ENCODE measurements at places on chromosomes 7 and 10.

GRCh38 chr10:126504063-126504760 is 115.9 kb upstream of the ADAM12 start:
- DNase-seq: no peak

DNA sequence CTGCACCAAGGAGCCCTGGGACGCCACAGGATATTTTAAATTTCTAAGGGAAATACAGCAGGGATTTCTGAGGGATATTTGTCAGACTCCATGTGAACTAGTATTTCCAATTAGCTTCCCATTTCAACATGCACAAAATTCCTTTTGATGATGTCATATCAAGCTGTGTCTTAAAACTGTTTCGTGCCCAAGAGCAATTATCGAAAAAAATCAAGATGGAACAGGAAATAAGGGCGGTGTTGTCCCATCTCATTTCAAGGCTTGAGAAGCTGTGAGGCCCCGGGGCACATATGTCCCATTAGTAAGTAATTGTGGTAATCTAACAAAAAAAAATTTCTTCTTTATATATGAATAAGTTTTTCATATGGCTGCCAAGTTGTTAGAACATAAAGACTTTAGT is 47.4 kb downstream of the PPP1R17 start:
- no peak for DNase-seq

- DNase-seq: no peak
Observed at GRCh38 chr10:3054183-3054850, 13.0 kb upstream of the PFKP start.

DNA sequence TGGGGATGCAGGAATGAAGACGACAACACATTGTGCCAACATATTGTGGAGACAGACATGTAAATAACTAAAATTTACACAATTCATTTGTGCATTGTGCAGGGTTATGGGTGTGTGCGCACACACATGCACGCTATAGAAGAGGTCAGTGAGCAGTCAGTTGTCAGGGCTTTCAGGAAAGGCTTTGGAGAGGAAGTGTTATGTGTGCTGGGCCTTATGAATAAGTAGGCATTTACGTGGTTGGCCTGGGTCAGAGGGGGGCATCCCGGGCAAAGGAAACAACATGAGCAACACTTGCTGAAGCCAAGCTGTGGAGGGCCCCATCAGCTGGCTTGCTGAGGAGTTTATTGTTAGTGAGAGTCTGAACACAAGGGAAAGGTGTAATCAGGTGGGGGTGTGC is 4.1 kb downstream of the PRXL2A start:
- DNase-seq: no peak

GRCh38 chr10:20598590-20598989 is 298.5 kb downstream of the NEBL start:
- no peak for DNase-seq

DNA sequence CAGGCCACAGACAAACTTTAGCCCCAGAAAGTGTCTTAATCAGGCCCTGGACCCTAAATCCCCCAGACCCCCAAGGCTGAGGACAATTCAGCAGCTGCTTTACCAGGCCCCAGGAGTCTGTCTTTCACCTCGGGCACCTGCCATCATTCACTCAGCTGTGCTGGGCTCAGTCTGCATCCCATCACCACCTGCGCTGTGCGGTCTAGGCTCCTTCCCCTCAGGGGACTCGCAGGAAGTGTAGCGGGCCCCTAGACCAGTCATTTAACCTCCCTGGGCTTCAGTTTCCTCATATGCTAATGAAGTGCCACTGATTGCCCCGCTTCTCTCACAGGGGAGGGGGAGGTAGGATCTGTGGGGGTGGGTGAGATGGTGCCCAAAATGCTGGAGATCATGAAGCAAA is 76.4 kb upstream of the ZMIZ1 start:
- DNase-seq: no peak

- DNase-seq: no peak
Observed at GRCh38 chr10:48390933-48391845, 84.7 kb downstream of the MAPK8 start.

DNA sequence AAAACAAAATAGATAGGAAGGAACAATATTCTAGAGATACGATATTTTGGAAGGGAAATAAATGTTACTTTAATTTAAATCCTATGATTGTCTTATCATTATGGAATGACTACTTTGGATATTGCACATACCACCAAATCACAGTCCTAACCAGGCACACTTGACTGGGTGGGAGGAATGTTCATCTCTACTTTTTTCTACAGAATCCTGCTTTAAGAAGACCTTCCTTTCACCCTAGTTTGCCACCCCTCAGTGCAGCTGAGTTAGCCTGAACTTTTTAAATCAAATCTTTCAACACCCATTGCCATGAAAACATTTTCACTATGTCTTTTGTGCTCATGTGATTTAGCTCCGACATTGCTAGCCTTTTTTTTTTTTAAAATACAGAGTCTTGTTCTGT is 38.1 kb downstream of the RELN start:
- no peak for DNase-seq

DNA sequence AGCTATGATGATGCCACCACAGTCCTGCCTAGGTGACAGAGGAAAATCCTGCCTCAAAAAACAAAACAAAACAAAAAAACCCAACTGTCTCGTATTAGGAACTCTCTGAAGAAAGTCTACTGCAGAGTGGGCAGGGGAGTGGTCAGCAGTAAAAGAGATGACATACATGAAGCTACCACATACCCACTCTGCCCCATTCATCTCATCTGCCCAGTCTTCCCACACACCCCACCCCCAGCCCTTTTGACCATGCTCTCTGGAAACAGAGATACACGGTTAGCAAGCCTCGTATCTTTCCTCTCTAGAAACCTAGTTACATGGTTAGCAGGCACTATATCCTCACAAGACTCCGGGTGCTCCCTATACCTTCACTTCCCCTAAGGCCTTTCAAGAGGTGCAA is 8.3 kb downstream of the SLC37A3 start:
- no peak for DNase-seq

DNA sequence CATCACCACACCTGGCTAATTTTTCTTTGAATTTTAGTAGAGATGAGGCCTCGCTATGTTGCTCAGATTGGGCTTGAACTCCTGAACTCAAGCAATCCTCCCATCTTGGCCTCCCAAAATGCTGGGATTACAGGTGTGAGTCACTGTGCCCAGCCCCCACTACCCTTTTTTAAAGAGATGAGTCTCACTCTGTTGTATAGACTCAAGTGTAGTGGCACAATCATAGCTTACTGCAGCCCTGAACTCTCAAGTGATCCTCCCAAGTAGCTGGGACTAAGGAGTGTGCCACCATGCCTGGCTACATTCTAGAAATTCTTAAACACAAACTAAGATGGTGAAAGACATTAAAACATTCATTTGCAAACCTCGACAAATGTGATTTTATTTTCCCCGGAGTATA is 12.6 kb downstream of the SYPL1 start:
- DNase-seq: no peak

- DNase-seq: no peak
Observed at GRCh38 chr7:96315125-96315512, 6.8 kb downstream of the SLC25A13 start.

DNA sequence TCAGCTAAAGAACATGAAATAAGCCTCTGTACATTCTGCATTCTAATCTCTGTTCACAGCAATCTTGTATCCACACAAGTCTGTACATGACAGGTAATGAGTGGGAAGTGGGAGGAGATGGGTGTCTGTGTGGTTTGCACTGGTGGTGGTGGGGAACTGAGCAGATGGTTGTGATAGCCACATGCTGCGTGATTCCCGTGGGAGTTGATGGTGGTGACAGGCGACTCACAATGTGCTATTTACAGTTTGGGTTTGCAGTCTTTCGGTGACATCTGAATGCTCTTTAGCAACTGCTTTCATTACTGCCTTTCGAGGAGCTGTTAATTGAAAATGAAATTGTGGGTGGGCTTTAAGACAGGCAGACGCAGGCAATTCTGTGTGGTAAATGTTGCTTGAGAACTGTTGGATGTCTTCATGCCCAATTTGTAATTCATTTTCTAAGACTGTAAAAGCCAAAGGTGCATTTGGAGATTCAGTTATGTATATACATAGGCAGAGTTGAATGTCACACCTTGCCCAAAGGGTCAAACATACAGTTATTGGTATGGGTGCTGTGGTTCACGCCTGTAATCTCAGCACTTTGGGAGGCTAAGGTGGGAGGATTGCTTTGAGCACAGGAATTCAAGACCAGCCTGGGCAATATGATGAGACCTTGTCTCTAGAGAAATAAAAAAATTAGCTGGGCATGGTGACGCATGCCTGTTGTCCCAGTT is 308.2 kb downstream of the AUTS2 start:
- DNase-seq: no peak

GRCh38 chr10:22226599-22226998 is 8.8 kb upstream of the EBLN1 start:
- no peak for DNase-seq

GRCh38 chr7:71886046-71886445 is 526.1 kb downstream of the CALN1 start:
- no peak for DNase-seq

- DNase-seq: no peak
Observed at GRCh38 chr7:133873631-133874030, 253.5 kb upstream of the LRGUK start.

DNA sequence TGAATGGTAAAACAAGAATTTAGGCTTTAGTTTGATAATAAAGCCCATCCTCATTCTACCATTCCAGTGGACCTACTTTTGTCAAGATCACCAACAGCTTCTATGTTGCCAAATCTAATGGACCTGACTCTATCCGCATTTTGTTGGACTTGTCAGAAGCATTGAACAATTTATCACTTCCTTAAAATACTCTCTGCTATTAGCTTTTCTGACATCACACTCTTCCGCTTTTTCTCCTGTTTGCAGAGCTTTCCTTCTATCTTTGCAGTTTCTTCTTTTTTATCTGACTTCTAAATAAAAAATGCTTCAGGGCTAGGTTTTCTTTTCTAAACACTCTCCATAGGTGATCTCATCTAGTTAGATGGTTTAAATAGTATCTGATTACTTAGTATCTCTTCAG is 42.7 kb upstream of the SMIM30 start:
- no peak for DNase-seq

DNA sequence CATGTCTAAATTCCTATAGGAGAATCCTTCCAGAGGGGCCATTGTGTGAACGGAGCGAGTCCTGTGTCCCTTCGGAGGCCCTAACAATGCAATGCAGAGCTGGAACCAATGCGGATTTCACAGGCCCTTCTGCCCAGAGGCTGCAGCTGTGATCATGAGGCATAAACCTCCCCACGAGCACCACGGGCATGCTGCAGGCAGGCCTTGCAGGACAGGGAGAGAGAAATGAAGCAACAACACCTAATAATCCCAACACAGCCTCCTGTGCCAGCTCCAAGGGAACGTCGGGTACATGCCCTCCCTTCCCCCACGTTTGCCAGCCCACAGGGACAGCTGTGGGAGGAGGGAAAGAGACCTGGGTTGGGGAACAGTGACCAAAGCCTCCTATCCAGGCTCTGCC is 74.4 kb downstream of the TNS3 start:
- DNase-seq: no peak

- no peak for DNase-seq
Observed at GRCh38 chr7:157660971-157661610, 324.3 kb downstream of the DNAJB6 start.

- no peak for DNase-seq
Observed at GRCh38 chr7:84144935-84145334, 49.7 kb downstream of the SEMA3A start.

DNA sequence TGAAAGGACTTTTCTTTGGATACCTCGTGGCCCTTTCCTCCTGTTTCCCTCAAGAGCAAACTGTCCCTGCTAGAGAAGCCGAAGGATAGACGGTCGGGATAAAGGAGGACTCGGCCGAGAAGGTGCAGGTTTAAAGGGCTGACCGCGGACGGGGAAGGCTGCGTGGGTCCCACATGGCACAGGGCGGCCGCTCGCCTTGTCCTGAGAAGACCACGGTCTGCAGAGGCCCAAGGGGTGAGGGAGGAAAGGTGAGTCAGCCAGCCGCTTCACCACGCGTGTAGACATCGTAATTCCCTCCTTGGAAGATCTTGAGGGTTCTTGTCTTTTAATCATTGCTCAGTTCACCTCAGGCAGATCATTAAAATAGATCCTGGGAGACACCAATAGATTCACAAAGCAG is 253.8 kb downstream of the DPP6 start:
- DNase-seq: no peak
